ENCODE measurements at places on chromosomes 1 and 21. TPM values are rescaled to one million over a fixed set of nuclear protein-coding genes. Genes with fewer than 3 reads are reported as not detected.

AMY1C gene
- total RNA-seq = 0.26 TPM

RXRG gene
- not detected for total RNA-seq

CYP4B1 gene
- total RNA-seq = not detected

GJA8 gene
- not detected for total RNA-seq

TEDDM1 gene
- not detected for total RNA-seq

UBE2U gene
- not detected for total RNA-seq

ST6GALNAC3 gene
- total RNA-seq = 1.4 TPM

SLC45A1 gene
- total RNA-seq = 0.26 TPM

PRELP gene
- not detected for total RNA-seq
